Stimulated activated CD4-positive, alpha-beta T cell treated with anti-CD3 and anti-CD28 coated beads, Interleukin-15, amount 100 ng/mL, for 48 hours (primary cell): ENCODE measurements at places on chromosomes 3 and 15.

GRCh38 chr15:78906316-78906620, 33.6 kb downstream of the MORF4L1 start:
- DNase-seq, result no peak

DNA sequence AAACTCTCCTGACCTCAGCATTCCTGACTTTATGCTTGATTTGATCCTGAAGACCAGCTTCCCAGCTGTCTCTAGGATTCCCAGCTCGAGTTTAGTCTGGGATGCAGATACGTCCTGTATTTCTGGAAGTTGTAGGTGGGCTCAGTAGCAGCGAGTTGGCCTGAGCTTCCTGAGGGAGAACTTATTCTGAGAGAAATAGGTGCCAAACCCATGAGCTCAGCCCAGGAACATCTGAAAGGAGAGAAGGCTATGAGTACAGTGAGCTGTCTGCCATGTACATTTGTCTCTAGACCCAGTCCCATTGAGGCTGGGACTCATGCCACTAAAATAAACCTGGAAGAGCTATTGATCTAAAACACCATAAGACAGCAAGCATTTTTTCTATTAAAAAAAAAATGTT, 36.6 kb upstream of the SLC9A9 start:
- no peak for DNase-seq

DNA sequence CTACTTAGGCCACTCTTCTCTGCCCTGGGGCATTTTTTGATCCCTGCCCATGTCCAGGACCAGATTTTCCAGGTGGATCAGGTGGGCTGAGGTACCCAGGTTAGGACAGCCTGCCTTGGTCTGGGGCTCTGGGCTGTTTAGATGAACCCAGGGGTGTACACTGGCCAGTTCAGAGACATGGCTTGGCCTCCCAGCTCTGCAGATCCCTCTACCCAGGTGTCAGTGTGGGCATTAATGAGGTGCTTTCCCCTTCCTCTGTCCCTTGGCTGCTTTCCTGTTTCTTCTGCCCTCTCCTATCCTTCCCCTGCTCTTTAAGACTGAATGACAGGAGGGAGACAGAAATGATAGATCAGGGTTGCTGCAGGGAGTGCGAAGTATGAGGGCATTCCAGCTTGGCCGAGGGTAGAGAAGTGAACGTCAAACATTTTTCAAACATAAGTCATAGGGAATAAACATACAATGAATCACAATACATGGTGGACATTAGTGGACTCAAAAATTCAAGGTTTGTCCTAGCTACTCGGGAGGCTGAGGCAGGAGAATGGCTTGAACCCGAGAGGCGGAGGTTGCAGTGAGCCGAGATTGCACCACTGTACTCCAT, 30.5 kb downstream of the RTP1 start:
- DNase-seq, result no peak

- DNase-seq, result no peak
Measured at GRCh38 chr15:31487811-31488436, 161.3 kb downstream of the KLF13 start.

GRCh38 chr15:49044766-49045606, 1.3 kb downstream of the SECISBP2L start:
- DNase-seq, result no peak

GRCh38 chr3:102398176-102398575, 36.6 kb upstream of the ZPLD1 start:
- no peak for DNase-seq

DNA sequence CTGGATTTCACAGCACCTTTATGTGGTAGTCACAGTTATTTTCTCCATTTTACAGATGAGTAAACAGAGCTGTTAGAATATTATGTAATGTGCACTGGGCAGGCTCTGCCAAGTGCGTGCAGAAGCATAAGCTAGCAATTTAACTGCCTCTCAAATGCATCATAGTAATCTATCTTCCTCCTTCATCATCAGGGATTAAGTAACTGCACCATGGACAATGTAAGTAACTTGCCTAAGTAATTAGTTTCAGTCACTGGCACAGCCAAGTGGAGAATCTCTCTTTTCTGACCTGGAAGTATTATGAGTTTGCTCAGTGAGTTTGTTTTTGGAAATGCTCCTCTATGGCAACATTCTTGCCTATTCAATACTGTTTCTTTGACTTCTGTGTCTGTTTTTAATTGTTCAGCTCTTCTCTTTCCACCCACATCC, 260.5 kb downstream of the PTPRG start:
- no peak for DNase-seq

DNA sequence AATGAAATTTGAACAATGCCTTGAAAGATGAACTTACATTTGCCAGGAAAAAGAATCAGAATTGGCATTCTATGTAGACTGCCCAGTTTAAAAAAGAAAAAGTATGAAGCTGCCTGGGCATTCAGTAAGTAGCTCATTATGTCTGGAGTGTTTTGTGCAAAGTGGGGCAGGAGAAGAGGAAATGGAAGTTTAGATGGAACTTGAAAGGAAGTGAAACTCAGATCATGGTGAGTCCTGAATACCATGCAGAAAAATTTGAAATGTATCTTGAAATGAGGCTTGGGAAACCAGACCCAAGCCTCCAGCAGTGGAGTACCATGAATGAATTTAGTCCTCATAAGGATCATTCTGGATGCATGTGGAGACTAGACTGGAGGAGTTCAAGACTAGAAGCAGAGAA, 4.8 kb upstream of the MORC1 start:
- DNase-seq, result no peak

GRCh38 chr3:61734749-61735686, 173.6 kb downstream of the PTPRG start:
- no peak for DNase-seq

DNA sequence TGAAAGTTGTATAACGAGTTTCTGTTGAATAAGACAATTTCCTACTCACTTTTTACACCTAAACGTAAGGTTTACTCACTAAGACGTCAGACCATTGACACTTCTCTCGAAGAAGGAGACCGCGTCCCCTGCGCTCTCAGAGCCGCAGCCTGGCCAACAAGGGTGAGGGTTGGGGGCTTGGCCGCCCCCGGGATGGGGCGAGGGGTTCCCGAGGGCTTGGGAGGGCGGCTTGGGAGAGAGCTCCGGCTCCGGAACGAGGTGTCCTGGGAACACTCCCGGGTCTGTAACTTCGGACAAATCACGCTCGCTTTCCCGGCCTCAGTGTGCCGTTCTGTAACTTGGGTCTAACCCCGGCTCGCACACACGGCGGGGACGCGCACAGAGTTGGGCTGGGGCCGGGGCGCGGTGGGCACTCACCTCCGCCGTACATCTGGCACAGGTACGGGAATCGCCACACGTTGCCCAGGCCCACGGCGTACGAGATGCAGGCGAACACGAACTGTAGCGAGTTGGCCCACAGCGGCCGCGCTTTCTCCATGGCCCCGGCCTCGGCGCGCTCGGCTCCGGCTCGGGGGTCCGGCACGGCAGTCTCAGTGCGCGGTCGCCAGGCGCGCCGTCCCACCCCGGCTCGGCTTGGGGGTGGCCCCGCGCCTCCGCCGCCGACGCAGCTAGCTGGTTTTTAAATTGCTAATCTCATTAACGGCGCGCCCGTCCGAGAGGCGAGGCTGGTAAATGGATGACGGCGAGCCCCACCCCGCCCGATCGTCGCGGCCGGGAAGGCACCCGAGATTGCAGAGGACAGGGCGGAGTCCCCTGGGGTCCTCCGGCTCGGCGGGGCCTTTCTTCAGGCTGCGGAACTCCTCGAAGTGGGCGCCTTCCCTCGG, at the start of gene SLC6A20:
TSS of gene SLC6A20 (minus strand) at position 655 of the 884 bp plus-strand sequence. CDS start at position 538, 117 bp downstream.
- no peak for DNase-seq

DNA sequence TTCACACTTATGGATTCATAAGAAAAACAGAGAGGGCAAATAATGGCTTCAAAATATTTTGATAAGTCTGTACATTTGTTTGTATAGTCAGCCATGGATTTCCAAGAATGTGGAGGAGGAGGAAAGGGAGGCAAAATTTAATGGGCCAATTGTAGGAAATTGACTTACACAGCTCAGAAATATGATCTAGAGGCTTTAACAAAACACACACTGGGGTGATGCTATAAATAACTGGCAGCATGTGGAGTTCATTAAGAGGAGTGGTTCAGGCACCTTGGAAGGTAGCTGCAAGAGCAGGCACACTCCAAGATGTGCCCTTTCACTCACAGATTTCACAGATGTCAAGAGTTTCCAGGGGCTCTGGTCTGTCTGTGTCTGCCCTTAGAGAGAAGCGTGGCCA, 193.4 kb upstream of the RASGRP1 start:
- DNase-seq, result no peak

GRCh38 chr3:45758871-45759270, 37.5 kb downstream of the SLC6A20 start:
- DNase-seq, result no peak

DNA sequence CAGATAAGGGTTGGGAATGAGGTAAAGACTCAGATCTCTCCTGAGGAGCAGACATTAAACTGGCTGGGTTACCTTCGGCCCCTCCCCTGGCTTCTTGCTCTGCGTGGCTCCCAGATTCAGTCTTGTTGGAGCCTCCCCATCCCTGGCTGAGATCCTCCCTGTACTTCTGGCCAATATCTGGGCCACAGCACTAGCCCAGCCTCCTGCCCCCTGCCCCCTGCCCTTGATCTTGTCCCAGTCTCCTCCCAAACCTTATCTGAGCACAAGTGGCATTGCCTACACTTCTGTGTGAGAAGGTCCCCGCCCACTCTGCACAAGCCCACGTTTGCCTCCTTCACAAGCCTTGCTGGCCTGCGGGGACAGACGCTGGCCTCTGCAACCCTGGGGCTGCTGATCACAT, 16.8 kb downstream of the PLA2G4F start:
- no peak for DNase-seq

DNA sequence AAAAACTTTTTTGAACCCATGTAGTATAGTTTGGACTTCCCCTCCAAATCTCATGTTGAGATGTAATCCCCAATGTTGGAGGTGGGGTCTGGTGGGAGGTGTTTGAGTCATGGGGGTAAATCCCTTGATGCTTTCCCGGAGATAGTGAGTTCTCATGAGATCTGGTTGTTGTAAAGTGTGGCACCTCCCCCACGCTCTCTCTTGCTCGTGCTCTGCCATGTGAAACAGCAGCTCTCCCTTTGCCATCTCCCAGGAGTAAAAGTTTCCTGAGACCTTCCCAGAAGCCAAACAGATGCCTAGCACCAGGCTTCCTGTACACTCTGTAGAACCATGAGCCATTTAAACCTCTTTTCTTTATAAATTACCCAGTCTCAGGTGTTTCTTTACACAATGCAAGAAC, 16.0 kb upstream of the RNU6-1 start:
- no peak for DNase-seq

DNA sequence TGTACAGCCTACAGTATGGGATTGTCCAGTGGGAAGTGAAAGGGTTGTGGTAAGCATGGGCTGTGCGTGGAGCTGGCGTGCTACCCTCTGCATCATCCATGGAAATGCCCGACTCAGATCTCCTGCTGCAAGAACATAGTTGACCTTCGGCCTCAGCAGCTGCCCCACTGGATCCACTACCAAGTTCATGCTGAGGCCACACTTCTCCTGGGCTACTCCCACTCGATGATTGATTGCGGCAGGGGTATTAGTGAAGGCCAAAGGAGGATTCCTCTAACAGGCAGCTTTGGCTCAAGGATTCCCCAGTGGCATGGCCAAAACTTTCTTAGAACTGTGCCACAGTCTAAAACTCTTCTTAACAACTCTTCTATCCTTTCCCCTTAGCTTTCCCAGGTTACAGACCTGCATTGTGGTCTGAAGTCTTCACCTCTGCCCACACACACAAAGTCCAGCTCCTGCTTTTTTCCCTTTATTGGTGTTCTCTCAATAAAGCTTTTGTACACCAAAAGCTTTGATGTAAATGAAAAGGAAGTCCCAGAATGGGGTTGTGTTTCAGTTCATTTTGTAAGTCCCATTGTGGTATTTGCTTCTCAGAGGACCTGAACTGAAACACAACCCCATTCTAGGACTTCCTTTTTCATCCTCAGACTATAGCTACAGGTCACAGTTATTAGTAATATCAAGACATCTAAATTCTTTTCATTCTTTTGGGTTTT, 4.9 kb upstream of the TBC1D5 start:
- DNase-seq, result no peak

DNA sequence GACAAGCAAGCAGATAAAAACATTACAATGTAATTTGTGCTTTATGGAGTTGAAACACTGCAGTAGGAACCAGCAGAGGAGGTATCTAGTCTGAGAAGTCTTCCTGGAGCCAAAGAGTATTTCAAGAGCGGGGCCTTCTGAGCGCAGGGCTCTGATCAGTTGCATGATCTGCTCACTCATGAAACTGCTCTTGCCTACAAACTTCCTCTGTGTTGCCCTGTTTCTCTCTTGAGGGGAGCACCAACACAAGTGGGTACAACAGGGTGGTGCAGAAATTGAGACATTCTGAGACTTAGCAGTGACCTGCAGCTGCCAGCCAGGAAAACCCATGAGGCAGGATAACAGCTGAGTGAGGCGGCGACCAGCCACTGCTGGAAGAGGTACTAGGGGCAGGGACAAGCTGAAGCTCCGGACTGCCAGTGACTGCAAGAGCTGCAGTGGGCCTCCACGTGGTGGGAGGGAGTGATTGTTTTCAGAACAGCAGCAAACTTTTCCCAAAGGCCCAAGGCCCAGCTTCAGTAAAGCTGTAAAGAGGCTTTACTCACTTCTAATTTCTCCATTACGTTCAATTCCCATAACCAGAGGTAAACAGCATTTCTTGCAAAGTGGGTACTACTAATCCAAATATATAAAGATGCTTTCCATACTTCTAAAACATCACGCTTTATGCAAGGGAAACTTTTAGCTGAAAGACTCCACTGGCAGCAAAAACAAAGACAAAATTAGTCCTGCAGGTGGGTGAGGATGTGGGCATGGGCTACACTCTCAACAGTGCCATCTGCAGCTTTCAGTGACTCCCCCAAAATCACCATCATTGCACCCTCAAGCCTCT, 69.0 kb upstream of the LPP start:
- no peak for DNase-seq

GRCh38 chr15:81880314-81880713, 165.5 kb downstream of the MEX3B start:
- DNase-seq, result no peak

GRCh38 chr3:45537970-45538640, 56.4 kb upstream of the LIMD1 start:
- no peak for DNase-seq

DNA sequence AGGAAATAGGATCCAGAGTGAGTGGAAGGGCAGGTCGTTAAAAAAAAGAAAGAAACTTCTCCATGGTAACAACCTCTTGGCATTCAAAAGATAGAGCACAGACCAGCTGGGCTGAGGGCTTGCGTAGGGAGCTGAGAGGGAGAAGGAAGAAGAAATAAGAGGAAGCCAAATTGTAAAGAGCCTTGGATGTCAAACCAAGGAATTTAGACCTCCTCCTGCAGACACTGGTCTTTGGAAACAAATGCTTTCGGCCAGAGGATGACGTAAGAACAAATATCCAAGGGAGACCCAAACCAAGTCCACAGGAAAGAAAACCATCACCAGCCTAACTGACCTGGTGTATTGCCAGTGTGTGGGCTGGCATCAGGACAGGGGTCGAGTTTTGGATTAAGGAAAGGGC, 155.2 kb downstream of the UACA start:
- DNase-seq, result no peak

- no peak for DNase-seq
Measured at GRCh38 chr3:16060945-16061344, 113.5 kb upstream of the GALNT15 start.

GRCh38 chr3:4963669-4964570, 15.3 kb upstream of the BHLHE40 start:
- no peak for DNase-seq
